Endothelial cell of umbilical vein (primary cell): ENCODE measurements at places on chromosomes 6 and 20.

DNA sequence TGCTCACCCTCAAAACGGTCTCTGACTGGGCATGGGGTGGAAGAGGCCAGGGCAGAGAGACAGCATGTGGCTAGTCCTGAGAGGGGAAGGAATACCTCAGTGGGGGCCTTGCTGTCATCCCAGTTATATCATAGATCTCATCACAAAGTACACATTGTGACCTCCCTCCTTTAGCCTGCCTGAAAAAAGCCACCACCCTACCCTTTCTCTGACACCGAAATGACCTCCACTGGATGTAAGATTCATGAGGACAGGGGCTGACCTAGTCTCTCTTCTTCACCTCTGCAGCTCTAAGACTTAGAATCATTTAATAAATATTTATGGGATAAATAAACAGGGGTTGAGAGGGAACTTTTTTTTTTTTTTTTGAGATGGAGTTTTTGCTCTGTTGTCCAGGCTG lies at the start of gene C20orf173:
TSS of gene C20orf173 (minus strand) at position 101 of the 400 bp plus-strand sequence. CDS start 279 bp downstream, outside the sequence.
- no peaks in the 10 kb centered on the region for H3K4me1 ChIP-seq
- H3K36me3 ChIP-seq = no peaks in the 10 kb centered on the region
- no peak for DNase-seq
- no peak within 1 kb of the TSS for H3K4me3 ChIP-seq

DNA sequence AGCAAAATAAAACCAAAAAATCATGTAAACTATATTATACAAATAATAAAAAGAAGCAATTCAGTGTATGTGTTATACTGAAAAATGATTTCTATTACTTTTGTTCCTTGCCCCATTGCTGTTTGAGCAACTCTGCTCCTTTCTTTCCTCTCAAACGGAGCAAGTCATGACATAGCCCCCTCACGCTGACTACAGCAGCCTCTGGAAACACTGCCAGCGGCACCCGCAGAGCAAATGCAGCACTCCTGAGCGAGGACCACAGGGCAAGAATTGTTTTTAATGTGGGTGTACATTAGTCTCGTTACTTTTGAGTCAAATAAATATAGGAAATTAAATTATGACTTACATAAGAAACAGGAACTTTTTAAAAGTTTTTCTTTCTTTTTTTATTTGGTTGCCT lies 350.1 kb upstream of the HSF2 start:
- H3K27ac ChIP-seq = no peak overlapping the region
- no peaks in the 10 kb centered on the region for H3K4me1 ChIP-seq
- no peak overlapping the region for H3K4me3 ChIP-seq

DNA sequence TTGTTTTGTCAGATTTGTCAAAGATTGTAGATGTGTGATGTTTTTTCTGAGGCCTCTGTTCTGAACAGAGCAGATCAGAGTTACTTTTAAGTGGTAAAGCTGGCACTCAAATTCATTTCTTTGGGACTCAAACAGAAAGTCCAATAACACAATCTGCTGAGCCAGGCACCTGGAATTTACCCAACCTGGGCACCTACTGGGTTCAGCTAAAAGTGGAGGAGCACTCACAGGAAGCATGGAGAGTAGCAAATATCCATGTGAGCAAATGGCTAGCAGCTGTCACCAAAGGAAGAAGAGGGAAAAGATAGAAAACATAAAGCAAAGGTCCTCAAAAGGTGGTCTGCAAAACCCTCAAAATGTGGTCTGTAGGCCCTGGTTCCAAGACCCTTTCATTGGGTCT lies 116.8 kb downstream of the FIG4 start:
- H3K4me3 ChIP-seq = no peak overlapping the region
- no peak for DNase-seq
- H3K27ac ChIP-seq = no peak overlapping the region
- no peaks in the 10 kb centered on the region for H3K36me3 ChIP-seq

GRCh38 chr20:36861875-36862801 lies 13.8 kb upstream of the TLDC2 start:
- no peak overlapping the region for H3K27ac ChIP-seq
- H3K4me1 ChIP-seq = peaks cover 18% of the 10 kb centered on the region
- no peaks in the 10 kb centered on the region for H3K27me3 ChIP-seq
- peak overlapping the region; percentile 27 for H3K4me3 ChIP-seq
- H3K36me3 ChIP-seq = peaks cover 2% of the 10 kb centered on the region
